ENCODE measurements at places on chromosomes 7 and 10.

- no peak for ATAC-seq
Measured at GRCh38 chr7:34488766-34489165, 169.3 kb upstream of the NPSR1 start.

- peak; percentile 29 for ATAC-seq
Measured at GRCh38 chr7:104958371-104958865, 55.6 kb upstream of the KMT2E start.

- ATAC-seq, result no peak
Measured at GRCh38 chr10:46198516-46198915, 88.3 kb upstream of the ANTXRL start.

GRCh38 chr10:44292390-44293002, 92.4 kb downstream of the CXCL12 start:
- ATAC-seq, result no peak

GRCh38 chr10:127534074-127534473, 15.0 kb upstream of the NPS start:
- ATAC-seq, result no peak

- ATAC-seq, result no peak
Measured at GRCh38 chr7:107428642-107429041, 41.2 kb upstream of the GPR22 start.

DNA sequence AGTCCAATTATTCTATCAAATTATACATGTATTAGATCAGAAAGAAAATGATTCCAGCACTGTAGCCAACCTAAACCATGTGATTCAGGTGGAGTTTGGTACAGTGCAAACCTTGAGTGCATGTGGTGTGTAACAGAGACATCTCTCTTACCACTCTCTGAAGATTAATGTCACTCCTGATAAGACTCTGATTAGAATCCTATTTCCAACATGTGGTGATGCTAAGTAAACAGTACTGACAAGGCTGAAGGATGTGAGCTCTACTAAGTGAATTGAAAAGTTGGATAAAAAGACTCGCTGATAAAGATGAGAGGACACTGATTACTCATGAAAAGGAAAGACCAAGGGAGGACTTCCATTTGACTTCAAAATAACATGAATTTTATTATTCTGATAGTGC, 232.0 kb downstream of the SDK1 start:
- ATAC-seq, result no peak

GRCh38 chr10:70293169-70293843, 9.5 kb upstream of the NPFFR1 start:
- no peak for ATAC-seq

DNA sequence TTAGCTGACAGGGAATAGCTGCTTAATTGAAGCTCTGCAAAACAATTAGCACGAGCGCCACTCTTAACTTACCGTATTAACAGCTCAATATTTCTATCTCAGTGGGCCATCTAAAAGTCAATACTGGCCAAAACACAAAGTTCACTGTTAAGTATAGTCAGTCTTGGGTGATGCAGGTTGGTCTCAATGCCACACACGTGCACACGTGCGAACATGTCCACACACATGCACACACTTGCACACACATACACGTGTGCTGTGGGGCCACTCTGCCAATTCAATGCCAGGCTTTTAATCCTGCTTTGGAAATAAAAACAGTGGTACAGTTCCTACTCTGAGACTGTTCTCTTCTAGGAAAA, 105.1 kb downstream of the GRB10 start:
- no peak for ATAC-seq

DNA sequence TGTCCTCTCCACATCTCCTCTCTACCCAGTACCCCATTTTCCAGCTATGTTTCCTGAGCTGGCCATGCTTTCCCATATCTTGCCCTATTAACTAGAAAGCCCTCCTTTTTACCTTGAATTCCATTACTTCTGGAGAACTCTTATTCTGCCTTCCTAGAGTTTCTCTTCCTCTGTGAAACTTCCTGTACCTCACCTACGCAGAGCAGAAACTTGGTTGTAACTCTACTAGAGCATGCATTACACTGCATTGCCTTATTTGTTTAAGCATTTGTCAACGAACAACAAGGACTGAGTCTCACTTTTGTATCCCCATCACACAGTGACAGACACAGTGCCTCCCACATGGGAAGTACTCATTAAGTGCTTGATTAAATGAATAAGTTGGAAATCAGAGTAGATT, 36.4 kb downstream of the VCL start:
- no peak for ATAC-seq

- ATAC-seq, result no peak
Measured at GRCh38 chr7:100509231-100509630, 25.5 kb downstream of the NYAP1 start.

- ATAC-seq, result no peak
Measured at GRCh38 chr7:121876656-121877500, 3.9 kb downstream of the PTPRZ1 start.

- no peak for ATAC-seq
Measured at GRCh38 chr7:21256310-21256877, 171.5 kb upstream of the SP4 start.

DNA sequence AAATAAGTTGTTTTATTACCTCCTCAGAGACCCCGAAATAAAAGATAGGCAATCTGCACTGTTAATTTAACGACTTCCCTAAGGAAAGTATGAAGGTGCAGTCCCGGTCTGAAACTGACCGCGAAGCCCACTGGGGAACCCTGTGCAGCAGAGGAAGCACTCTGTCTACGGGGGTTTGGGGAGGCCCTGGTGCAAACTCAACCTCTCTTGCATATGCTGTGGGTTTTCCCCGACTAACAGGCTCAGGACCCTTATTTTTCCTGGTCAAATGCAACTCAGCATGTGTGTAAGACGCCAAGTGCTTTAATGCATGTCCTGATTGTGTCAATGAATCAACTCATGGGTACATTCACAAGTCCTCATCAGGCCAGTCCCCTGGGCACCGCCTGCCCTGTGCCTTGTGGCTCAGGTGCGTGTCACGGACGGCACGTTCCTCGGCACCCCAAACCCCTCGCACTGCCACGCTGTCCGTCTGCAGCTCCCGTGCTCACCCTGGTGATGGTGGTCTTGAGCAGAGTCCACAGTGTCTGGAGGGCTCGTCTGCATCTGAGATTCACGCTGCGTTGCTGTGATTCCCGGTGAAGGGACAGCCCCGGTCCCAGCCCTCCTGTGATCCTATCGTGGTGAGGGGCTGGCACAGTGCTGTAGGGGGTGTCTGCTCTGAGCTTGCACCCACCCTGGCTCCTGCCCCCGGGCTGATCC, 33.8 kb downstream of the JAKMIP3 start:
- ATAC-seq, result no peak

DNA sequence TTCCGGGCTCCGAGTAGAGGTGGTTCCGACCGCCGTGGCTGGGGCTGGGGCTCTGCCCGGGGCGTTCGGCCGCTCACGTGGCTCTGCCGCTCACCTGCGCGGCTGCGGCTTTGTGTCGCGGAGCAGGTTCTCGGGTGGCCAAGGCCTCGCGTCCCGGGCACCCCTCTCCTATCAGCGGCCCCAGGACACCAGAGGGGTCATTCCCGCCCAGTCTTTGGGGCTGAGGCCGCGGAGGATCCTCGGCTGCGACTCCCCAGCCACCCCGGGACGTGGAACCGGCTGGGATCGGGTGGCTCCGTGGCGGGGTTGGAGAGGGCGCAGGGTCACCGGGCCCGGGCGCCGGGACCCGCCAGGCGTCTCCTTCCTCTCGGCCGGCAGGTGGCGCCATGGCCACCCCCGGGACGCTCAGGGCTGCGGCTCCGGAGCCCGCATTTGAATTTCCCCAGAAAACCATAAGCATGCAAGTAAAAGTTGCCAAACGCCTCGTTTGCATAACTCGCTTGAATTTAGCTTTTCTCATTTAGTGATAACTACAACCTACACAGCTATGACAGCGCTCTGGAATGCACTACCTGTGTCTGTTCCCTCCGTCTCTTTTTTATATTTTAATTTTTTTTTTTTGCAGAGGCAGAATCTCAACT, 1.2 kb downstream of the COL26A1 start:
- ATAC-seq, result peak; percentile 88

DNA sequence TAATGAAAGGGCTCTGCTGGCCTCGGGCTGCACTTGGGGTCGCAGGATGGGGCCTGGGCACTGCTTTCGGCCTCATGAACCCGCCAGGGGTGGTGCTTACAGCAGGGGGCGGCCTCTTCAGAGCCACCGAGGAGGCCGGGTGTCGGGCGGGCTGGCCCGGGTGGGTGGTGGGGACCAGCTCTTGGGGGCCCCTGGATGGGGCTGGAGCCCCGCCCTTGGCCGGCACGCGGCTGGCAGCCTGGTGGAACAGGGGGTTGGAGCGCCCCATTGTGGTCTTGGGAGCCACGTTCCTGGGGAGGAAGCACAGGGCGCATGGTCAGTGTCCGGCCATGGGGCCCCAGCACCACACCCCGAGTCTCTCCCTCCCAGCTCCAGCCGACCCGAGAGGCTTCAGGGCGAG, 8.8 kb downstream of the ADAM8 start:
- no peak for ATAC-seq

GRCh38 chr7:27549606-27550005, 113.1 kb downstream of the HIBADH start:
- ATAC-seq, result no peak

- ATAC-seq, result peak; percentile 66
Measured at GRCh38 chr7:159096736-159097581, 47.7 kb downstream of the VIPR2 start.

GRCh38 chr10:57627642-57628178, 640.0 kb downstream of the IPMK start:
- no peak for ATAC-seq

- ATAC-seq, result no peak
Measured at GRCh38 chr10:121607310-121608055, 9.2 kb upstream of the FGFR2 start.

DNA sequence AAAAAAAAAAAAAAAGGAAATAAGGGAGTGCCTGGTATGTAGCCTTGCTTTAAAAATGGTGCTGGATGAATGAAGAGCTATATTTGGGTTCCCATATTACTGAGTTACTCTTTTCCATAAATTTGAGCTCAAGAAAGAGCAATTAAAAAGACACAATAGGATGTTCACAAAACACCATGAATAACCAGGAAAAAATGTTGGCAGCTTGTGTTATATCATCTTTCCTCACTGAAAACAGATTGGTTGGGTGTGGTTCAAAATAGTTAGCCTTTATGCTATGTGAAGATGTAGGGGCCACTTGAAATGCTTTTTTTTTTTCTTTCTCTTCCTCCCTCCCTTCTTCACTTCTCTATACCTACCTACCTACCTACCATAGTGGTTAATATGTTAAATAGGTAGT, 256.9 kb downstream of the STK31 start:
- ATAC-seq, result no peak

GRCh38 chr10:6114805-6115341, 26.0 kb downstream of the RBM17 start:
- peak; percentile 39 for ATAC-seq

- ATAC-seq, result no peak
Measured at GRCh38 chr10:104323085-104323484, 15.2 kb downstream of the ITPRIP start.

GRCh38 chr7:139106959-139107358, 2.6 kb downstream of the ZC3HAV1 start:
- ATAC-seq, result no peak

- ATAC-seq, result no peak
Measured at GRCh38 chr7:1463676-1464223, 4.5 kb upstream of the MICALL2 start.

DNA sequence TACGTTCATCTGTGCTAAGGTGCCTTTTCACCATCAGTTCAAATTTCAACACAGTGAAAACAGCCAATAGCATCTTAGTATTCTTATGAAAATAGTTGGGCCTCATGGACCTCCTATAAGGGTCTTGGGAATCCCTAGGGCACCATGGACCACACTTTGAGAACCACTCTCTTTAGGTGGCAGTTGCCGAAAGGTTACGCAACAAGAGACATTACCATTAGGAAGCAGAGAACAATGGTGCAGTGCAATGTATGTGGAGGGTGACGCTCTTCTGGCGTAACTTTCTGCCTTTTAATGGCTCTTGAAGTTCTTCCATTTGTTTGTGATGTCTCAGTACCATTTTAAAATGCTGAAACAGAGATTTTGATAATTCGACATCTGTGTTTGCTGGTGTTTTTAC, 131.1 kb downstream of the CNNM2 start:
- no peak for ATAC-seq

DNA sequence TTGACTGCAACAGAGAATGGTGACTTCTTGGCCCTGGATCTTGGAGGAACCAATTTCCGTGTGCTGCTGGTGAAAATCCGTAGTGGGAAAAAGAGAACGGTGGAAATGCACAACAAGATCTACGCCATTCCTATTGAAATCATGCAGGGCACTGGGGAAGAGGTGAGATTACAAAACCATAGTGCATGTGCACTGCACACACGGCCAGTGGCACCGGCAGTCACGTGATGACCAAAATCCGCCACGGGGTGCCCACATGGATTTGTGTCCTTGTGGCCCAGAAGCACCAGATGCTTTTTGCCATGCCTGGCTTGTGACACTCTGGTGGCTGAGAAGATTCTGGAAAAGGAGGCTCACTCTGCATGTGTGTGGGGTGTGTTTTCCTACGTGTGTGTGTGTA, 32.4 kb downstream of the TACR2 start:
- ATAC-seq, result no peak

DNA sequence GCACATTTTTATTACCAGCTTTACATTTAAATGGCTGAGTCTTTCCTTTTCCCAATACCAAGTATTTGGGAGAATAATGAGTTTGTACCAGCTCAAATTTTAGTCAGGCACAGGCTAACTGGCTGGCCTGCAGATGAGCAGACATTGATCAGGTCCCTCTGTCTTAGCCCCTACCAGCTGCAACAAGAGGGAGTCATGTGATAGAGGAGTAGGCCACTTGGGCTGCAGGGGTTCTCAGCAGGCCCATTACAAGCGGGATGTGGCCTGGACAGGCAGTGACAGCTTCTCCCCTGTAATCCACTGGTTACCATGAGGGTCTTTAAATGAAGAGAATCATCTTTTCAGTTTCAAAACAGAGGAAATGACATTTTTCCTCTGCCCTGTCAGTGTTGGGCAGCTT, 283.6 kb downstream of the SUGCT start:
- ATAC-seq, result no peak

DNA sequence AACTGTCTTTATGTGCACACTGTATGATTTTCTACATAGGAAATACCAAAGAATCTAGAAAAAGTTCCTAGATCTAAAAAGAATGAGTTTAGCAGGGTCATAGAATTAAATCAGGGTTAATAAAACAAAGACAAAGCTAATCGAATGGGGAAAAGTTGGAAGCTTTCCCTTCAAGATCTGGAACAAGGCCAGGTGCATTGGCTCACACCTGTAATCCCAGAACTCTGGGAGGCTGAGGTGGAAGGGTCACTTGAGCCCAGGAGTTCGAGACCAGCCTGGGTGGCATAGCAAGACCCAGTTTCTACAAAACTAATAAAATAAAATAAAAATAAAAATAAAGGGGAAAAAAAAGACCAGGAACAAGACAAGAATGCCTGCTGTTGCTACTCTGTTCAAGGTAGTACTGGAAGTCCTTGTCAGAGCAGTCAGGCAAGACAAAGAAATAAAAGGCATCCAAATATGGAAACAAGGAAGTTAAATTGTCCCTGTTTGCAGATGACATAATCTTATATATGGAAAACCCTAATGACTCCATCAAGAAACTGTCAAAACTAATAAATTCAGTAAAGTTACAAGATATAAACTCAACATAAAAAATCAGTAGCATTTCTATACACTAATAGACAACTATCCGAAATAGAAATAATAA, 76.1 kb upstream of the RHEB start:
- ATAC-seq, result no peak

- no peak for ATAC-seq
Measured at GRCh38 chr7:66537876-66538275, 90.8 kb upstream of the KCTD7 start.
